GM23248 (cell line): ENCODE measurements at places on chromosomes 11 and 22.

GRCh38 chr22:44448271-44448830, 49.7 kb downstream of the RTL6 start:
- peak; percentile 98 for DNase-seq

DNA sequence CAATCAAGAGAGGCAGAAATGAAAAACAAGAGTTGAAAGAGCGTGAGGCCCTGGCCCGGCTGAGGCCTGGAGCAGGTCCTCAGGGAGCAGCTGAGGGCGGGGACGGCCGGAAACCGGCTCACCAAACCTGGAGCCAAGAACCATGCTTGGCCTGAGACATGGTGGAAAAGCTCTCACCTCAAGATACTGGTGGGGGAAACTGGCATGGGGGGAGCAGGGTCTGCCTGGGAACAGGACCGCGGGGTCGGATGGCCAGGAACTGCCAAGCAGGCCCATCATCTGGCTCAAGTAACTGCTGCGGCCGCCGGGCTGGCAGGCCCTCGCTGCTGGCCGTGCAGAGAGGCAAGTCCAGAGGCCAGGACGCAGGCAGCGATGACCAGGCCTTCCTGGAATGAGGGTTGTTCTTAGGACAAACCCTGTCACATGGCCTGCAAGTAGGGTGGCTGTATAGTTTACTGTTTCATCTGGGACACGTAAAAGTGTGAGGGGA, 18.9 kb upstream of the WNT11 start:
- peak; percentile 23 for DNase-seq

DNA sequence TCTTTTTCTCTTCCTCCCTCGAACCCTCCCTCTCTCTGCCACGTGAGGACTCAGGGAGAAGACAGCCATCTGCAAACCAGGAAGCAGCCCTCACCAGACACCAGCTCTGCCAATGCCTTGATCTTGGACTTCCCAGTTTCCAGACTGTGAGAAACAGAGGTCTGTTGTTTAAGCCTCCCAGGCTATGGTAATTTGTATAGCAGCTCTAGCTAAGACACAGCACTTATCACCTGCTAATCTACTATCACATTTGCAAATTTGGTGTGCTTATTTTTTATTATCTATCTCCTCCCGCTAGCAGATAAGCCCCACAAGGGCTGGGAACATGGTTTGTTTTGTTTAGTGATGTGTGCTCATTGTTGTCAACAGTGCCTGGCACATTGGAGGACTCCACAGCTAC, 124.8 kb upstream of the OPCML start:
- DNase-seq: no peak

GRCh38 chr11:64777449-64778222, 706 bp downstream of the SF1 start:
- DNase-seq: peak; percentile 92

DNA sequence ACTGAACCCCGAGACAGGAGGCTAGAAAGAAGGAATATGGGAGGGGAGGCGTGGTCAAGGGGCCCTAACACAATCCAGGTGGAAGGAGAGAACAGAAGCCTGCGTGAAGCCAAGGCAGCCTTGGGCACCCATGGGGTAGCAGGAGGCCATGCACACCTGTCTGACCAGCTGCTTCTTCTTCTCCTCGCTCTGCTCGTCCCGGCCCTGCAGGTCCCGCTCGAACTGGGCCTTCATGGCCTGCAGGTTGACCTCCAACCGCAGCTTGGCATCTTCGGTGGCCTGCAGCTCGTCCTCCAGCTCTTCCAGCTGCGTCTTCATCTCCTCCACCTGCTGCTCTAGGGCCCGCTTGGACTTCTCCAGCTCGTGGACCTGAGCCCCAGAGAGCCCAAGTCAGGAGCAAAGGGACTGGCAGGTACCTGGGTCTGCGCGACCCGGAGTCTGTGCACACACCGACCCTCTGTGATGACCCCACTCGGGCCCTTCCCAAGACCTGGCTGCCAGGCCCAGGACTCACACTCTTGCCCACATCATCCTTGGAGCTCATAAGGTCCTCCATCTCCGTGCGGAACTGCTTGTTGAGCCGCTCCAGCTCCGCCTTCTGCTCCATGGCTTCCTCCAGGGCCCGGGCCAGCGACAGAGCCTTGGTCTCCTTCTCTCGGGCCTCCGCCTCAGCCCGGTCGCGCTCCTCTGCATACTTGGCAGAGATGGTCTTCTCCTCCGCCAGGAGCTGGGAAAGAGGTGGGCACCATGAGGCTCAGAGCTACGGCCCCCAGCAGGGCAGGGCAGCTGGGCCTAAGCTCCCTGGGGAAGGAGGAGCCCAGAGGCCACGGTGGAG, 35.9 kb downstream of the APOL1 start:
- no peak for DNase-seq

GRCh38 chr11:9703280-9703679, 39.4 kb downstream of the SWAP70 start:
- no peak for DNase-seq

DNA sequence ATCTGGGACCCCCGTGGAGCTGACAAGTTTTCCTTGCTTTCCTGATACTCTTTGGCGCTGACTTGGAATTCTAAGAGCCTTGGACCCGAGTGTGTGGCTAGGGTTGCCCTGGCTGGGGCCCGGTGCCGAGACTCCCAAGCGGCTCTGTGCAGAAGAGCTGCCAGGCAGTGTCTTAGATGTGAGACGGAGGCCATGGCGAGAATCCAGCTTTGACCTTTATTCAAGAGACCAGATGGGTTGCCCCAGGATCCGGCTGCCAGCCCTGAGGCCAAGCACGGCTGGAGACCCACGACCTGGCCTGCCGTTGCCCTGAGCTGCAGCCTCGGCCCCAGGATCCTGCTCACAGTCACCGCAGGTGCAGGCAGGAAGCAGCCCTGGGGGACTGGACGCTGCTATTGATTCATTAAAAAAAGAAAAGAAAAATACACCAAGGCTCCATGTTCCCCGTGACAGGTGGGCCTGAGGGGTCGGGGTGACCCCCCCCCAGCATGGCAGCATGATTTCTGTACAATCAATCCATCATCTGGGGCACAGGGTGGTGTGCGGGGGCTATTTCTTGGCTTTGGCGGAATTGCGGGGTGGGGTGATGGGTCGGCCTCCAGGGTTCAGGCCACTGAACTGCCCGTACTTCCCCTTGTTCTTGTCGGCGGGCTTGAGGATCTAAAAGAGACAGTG, 3.5 kb downstream of the PPP1CA start:
- DNase-seq: no peak

DNA sequence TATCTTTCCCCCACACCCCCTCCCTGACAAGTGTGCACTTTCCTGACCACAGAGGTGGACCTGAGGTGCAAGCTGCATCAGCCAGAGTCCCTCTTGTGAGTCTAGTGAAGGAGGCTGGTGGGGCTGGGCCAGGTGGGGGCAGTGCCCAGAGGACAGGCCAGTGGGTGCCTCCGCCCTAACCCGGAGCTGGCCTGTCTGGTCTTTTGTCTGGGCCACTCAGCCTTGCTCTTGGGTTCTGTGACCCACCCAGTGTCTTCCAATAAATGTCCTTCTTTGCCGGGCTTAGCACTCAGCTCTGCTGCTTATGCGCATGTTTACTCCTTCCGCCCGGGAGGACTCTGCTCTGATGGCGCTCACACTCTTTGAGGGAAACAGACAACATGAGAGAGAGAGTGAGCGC, 526.2 kb downstream of the TBC1D22A start:
- no peak for DNase-seq

DNA sequence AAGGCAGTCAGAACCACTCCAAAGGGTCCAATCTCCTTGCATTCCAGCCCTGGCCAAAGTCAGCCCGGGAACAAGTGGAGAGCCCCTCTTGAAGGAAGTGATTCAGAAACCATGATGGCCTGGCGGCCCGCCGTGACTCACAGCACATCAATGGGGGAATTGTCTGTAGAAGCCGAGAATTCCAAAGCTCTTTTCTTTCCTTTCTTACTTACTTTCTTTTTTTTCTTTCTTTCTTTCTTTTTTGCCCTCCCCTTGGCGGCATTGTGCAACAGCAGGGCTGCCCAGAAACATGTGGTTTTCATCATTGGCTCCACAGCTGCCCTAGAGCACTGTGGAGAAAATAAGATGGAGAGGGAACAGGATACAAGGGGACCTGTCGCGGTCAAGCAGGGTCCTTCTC, 140.2 kb upstream of the TIMP3 start:
- peak; percentile 94 for DNase-seq

DNA sequence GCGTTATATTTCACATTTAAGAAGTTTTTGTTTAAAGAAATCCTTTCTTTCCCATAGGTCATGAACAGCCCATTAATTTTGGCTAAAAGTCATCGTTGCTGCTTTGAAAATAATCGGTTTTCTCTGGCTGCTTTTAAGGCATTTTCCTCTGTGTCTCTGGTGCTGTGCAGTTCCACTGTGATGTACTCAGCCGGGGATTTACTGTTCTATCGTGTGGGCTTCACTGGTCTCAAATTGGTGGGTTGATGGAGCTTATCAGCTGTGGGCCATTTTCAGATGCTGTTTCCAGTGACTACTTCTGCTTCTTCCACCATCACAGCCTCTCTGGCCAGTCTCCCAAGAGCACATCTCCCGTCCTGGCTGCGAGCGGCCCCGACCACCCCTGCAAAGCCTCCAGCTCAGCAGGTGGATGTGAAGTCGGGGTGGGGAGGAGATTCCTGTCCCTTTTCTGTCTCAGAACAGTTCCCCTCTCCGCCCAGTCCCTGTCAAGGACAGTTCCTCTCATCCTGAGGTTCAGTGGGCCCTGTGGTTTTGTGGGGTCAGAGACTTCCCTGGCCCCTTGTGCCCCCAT, 20.3 kb downstream of the IFITM10 start:
- DNase-seq: no peak

GRCh38 chr22:19239464-19239863, 52.1 kb downstream of the CLTCL1 start:
- DNase-seq: no peak

DNA sequence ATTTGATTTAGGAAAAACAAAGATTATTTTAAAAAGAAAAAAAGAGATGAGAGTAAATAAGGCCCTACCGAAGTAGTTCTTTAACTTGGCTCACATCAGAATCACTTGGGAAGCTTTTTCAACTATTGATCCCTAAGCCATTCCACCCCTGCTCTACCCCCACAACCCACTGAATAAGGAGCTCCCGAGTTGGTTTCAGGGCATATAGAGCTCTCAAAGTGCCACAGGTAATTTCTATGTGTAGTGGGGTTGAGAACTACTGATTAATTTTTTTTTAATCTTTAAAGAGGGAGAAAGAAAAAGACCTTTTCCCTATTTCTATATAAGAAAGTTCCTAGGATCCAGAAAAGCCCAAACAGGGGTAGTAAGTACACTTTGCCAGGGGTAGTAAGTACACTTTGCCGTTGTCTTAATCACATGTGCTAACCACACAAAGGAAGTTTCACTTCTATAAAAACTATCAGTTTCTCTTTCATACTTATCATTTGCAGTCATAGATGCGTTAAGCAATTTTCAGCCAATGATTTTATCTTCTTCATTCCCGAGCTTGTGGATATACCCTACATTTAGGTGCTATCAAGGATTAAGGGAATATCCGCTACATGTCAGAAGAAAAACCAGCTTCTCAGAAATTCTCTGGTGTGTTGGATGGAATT, 108.4 kb upstream of the ZC3H12C start:
- no peak for DNase-seq

DNA sequence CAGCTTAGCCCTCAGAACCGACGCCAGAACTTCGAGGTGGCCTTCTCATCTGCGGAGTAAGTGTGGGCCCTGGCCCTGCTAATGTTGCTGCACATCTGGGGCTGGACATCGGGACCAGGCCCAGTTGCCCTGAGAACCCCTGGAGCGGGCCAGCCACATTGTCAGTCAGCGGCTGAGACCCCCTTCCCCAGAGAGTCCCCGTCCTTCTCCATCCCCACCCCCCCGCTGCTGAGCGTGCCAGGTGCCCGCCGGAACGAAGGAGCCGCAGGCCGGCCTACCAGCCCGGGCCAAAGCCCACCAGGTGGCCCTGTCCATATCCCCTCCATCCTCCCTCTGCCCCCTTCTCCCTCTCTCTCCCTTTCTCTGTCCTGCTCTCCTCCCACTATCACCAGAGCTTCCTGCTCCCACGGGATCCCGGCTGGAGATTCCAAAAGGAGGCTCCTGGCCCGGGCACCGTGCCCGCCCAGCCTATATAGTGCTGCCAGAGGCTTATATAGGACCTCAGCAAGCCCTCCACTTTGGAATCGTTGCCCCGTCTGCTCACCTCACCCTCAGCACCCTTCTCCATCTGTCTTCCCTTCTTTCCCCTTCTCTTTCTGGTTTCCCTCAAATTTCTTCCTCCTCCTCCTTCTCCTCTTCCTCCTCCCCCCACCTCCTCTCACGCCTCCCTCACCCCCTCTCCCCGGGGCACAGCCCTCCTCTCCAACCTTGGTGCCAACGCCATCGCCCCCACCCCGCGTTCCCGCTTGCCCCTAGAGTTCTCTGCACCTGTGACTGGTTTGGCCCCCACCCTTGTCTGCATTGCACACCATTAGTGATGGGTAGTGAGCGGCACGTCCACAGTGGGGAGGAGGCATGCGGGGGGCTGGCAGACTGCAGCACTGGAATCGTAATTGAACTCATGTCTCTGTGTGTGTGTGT, 7.3 kb downstream of the SELENOM start:
- DNase-seq: no peak

DNA sequence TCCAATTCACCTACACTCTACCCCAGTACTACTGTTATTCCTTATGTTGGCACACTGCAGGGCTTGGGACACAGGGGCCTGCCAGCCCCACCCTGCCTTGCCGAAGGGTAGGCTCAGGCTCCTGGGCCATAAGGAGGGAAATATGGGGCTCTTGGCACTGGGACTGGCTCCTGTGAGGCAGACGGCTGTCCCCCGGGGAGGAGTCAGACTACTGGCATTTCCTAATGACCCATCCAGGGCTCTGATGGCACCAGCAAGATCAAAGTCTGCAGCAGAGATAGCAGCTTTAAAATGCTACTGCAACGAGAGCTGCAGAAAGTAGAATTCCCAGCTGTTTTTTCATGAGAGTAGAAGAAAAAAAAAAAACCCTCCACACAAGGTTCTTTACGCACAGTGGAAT, 42.2 kb upstream of the CYP2D6 start:
- DNase-seq: peak; percentile 38

DNA sequence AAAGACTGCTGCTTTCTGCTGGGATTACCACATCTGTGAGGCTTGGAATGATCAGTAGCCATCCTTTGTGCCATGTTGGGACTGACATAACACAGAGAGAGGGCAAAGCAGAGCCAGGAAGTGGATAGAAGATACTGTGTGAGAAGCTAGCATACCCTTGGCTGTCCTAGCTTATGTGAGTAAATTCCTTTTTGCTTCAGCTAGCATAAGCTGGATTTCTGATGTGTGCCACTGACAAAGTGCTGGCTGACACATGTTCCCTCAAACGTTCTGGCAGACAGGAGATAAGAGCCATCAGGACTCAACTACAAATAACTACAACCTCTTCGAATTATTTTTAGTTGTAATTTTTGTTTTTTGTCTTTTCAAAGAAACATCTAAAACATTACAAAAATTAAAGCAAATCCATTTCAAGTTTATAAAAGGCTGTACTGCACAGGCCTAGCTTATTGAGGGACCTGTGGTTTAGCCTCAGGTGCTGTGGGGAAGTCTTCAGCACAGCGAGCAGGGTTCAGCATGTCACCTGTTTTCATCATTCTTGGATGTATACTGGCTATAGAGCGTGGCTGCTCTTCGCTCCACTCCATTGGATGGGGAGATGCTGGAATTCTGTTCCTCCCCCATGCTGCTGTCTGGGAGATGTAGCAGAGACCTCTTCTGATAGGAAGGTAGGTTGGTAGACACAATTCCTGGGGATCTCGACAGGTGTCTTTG, 120.9 kb downstream of the SWAP70 start:
- DNase-seq: no peak

- no peak for DNase-seq
Measured at GRCh38 chr11:61357233-61357893, 4.3 kb downstream of the CYB561A3 start.
